ENCODE measurements at places on chromosomes 7 and 10. TPM values are rescaled to one million over a fixed set of nuclear protein-coding genes. Genes with fewer than 3 reads are reported as not detected.

Gene ZNF365
- not detected for total RNA-seq

Gene DPYSL4
- 65.2 TPM for total RNA-seq

Gene ADCYAP1R1
- not detected for total RNA-seq

Gene GPRIN2
- total RNA-seq: not detected

DNA sequence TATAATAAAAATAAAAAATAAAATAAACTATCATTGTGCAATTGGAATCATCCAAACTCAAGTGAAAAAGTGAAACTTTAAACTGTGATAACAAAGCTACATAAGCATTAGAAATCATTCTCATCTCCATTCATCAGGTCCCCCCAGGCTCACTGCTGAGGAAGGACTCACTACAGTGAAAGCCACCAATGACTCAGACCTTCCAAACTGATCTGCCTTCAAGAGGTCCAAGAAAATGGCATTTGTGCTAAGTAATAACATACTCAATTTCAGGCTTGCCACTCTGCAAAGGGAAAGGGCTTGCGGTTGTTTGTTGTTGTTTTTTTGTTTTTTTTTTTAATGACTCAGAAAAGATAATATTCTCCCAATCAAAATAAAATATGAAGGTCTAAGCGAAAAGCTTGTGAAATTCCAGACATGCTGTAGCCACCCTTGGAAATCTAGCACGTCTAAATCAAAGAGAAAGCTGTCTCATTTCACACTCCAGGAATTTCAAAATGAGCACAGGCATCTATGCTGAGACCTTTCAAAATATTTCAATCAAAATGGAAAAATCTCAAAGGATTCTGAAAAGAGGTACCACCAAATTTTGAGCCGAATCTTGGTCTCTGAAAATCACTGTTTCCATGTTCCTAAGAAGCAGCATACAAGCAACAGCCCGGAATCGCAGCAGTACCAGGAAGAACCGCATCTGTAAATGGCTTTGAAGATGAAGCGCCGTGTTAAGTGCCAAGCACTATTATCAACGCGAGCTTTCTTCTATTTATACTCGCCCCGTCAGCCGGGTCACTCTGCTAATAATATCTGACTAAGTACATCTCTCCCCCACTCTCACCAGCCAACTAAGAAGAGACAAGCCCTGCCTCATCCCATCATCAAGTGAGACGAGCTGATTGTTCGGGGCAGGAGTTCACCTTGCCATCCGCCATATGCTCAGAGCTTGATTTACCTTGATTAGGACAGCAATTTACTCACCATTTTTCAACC lies 13.5 kb downstream of the SFMBT2 start:
- no peak for DNase-seq

Gene NACAD
- 0.09 TPM for total RNA-seq

Gene CDK13
- total RNA-seq: 41.3 TPM

Gene JAKMIP3
- total RNA-seq: 0.82 TPM

- DNase-seq: no peak
Measured at GRCh38 chr10:120749856-120750566, 101.2 kb upstream of the WDR11 start.

DNA sequence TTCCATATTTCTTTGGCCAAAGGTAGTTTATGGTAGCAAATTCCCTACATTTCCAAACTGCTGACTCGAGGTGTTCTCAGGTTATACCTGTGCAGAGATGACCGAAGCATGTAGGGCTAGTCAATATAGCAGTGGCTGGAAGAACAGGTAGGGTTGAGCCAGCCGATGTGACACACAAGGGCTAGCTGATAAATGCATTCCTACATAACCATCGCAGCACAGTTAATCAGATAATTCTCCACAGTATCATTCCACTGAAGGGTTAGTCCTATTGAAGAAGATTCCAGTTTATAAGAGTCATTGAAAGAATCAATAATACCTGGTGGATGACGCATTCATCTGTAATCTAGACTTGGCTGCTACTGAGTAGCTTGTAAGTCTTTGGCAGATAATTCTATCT lies 220.0 kb downstream of the KIF20B start:
- no peak for DNase-seq

Gene ATP5MK
- 382 TPM for total RNA-seq

Gene AGBL3
- total RNA-seq: 2.4 TPM

Gene TAS2R40
- not detected for total RNA-seq

DNA sequence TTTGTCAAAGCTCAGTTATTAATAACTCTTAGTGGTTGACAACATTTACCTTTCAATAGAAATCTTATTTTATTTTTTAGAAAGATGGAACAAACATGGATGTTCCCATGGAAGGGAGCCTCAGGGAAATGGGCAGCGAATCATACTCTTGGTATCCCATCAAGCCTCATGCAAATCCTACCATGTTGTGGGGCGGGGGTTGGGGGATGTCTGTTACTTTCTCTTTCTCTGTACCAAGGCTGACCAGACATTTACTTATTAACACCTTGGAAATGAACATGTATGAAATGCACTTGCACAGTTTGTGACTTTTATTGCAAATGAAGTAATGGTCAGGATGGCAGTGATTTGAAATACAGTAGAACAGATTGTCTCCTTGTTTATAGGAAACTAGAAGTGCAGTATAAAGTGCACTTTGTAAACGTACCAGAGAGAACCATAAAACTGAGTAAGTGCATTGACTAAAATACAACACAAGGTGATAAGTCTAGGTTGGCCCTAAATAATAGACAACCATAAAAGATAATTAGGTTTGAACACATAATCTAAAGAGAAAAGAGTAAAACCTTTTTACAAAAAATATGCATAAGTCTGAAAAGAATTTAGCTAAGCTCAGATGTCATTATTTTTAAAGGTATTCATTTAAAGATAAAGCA lies 32.4 kb downstream of the SEMA3D start:
- DNase-seq: no peak

Gene KLLN
- total RNA-seq: 0.50 TPM

Gene BLNK
- not detected for total RNA-seq

Gene COPS6
- total RNA-seq: 107 TPM

Gene DBF4
- total RNA-seq: 71.4 TPM

DNA sequence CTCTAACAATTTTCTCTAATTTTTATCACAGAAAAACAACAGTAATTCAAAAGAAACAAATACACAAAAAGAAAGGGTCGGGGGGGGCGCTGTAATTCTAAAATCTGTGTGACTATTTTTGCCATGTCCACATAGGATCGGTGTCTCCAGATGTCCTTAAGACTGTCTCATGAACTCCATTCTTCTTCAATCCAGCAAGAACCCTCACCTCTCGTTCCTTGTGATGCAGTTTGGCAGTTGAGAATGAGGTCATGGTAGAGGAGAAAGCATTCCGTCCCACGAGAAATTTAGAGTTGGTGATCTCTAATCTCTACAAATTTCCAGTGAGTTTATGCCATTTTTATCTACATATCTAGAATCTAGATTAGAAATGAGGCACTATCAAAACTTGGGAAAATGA lies 394.7 kb downstream of the TFEC start:
- no peak for DNase-seq

DNA sequence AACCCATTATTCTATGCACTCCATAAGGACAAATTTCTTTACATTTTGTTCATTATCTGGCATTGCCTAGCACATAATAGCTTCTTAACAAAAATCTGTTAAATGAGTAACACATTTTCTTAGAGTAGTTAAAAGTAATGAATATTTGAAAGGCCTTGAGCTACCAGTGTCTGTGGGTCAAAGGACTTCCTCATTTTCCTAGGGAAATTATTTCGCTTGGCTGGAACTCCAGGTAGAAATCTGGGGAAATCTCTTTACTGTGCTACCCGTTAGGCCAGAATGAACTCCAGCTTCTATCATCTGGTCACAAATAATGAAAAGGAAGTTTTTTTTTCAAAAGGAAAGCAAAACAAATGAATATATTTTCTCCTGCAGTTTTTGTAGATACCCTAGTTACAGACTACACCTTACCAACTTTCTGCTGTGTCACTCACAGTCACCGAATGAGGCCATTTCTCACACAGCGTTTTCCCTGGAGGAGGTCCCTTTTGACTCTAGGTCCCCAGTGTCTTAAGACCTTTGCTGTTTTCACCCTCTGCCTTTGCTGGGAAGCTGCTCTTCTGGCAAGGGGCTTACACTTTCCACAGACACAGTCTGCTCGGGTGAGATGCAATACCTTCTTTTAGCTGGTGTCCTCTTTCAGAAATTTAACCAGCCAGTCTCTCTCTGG lies 1.6 kb downstream of the SAMD9L start:
- no peak for DNase-seq

Gene HTR5A
- not detected for total RNA-seq

GRCh38 chr7:7595451-7595850 lies 28.8 kb downstream of the MIOS start:
- no peak for DNase-seq

DNA sequence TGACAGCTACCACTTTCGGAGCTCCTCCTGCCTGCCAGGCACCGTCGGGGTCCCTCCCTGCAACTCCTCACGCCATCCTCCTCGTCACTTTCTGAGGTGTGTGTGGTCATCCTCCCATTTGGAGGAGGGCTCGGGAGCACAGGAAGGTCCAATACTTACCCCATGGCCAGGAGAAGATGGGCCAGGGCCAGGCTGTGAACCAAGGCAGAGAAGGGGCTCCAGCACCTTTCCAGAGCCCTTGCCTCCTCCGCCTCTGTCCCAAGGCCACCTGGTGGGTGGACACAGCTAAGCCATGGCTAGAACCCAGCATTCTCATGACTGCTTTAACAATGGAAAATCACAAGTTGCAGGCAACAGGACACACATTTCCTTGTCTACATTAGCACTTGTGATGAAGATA lies 215.5 kb downstream of the TCERG1L start:
- no peak for DNase-seq

DNA sequence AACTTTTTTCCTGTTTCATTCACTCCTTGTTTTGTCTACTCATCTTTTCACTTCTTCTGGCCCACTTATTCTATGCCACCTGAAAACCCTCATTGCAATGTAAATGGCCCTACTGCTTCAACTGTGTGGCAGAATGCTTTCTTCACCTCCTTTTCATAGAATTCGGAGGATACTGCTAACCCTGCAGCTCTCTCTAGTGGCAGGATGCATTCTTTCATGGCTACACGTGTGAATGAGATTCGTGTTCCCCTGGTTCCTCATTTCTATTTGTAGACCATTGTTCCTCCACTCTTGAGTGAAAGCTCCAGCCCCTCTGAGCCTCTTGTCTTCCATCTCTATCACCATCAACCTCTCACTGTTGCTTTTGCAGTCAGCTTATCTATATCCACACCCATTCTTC lies 20.9 kb upstream of the CYP26C1 start:
- DNase-seq: no peak

DNA sequence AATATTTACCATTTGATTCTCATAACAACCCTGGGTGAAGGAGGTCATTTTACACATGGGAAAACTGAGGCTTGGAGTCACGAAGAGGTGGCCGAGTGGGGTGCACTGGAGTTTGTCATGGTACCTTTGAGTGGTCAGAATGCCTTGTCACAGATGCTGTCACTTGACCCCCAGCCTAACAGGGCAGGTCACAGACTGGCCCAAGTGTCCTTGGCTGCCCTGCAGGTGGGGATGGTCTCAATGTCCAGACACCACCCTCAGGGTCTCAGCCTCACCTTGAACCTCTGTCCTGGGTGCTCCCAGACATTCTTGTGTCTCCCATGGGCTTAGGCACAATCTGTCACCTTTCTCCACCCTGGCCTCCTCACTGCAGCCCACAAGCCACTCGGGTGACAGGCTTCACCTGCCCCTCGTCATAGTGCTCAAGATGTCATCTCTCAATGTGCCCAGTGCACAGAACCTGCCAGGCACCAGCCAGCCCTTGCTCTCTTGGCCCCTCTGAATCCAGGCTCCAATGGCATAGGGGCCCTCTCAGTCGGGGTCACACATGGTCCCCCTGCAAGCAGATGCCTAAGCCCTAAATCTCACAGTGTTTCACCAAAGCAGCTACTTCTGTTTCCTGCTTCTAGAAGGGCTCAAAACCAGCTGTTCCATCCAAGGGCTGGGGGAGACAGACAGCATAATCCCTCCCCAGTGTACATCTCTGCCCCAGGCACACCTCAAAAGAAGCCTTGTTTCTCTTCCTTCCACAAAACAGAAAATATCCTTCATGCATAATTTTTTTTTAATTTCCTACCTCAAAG lies 76.8 kb upstream of the NANOS1 start:
- DNase-seq: no peak

GRCh38 chr10:92545556-92545955 lies 28.3 kb downstream of the IDE start:
- DNase-seq: no peak

Gene MSMB
- not detected for total RNA-seq

- DNase-seq: no peak
Measured at GRCh38 chr7:2173189-2173827, 59.4 kb downstream of the MAD1L1 start.

Gene SPDYE2B
- not detected for total RNA-seq

DNA sequence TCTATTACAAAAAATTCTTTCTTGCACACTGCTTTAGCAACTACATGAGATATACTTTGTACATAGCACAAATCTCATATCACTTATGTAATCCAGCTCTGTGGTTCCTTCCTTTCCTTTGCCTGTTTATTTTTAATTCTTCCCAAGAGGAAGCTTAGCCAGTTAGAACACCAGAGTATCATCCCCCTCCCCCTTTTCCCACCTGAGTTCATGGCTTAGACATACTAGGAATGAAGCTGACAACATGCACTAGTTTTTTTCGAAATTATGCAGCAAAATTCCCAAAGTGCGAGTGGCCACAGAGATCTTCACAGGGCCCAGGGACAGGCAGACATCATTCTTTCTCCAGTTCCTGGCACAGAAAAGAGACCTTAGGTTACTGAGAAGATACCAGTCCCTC lies 17.8 kb downstream of the CAV1 start:
- no peak for DNase-seq

Gene PRSS2
- not detected for total RNA-seq

Gene SEMA4G
- 3.2 TPM for total RNA-seq

GRCh38 chr7:134660961-134661376 lies 14.3 kb downstream of the BPGM start:
- DNase-seq: no peak

GRCh38 chr10:102621443-102622325 lies 22.6 kb upstream of the TRIM8 start:
- no peak for DNase-seq

- DNase-seq: no peak
Measured at GRCh38 chr7:105765846-105766245, 110.6 kb downstream of the ATXN7L1 start.

Gene MARVELD1
- 0.57 TPM for total RNA-seq

DNA sequence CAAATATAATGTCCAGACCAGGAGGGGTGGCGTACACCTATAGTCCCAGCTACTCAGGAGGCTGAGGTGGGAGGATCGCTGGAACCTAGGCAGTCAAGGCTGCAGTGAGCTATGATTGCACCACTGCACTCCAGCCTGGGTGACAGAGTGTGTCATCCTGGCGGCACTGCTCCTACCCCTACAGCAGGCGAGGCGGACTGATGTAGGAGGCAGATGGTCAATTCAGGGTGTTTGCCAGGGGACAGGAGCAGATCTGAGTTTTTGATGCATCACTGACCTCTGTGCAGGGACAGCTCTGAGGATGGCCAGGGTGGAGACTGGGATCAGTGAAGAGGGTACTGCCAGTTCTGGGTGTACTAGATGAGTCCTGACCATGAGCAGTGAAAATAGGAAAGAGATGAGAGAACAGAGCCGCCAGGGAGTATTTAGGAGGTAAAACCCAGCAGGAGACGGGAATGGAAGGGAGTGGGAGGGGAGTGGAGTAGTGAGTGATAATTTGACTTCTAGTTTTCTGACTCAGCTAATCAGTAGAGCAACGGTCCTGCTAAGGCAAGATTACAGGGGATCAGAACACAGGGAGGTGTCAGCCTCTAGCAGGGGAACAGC lies 75.3 kb downstream of the HIP1 start:
- DNase-seq: no peak

Gene ZNF479
- total RNA-seq: not detected

Gene SFR1
- 19.4 TPM for total RNA-seq
